GM18507 (cell line): ENCODE measurements at places on chromosomes 2 and 18.

DNA sequence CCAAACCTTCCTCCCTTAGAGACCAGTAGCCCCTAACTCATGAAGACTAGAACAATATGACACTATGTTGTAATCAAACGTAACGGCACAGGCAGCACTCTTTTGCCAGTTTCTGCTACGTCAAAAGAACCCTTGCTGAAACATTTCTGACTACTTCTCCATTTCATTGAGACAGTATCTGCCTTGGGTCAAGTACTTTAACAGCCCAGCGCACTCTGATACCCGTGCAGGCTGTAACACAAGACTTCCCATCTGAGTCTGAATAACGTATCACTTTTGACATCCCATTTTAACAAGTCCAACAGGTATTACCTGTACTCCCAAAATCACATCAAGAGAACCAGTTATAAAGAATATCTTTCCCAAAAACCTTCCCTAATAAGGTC, 38.4 kb downstream of the TBC1D8 start:
- no peak for DNase-seq

DNA sequence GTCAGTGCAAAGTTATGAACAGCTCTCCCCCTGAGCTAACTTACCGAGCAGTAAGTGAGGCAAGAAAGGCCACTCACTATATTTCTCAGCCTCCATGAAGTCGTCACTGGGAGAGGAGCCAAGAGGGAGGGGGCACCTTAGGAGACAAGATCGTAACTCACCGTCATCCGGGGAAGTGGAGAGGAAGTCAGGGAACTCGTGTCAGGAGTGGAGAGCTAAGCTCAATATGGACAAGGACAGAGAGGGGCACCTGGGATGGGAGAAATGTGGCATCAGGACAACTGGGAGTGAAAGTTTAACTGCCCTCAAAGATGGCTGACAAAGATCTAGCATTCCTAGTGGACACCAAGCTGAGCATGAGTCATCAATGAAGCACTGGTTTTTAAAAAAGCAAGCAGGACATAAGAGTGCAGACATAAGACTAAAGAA, 37.1 kb downstream of the BCL11A start:
- DNase-seq = no peak

DNA sequence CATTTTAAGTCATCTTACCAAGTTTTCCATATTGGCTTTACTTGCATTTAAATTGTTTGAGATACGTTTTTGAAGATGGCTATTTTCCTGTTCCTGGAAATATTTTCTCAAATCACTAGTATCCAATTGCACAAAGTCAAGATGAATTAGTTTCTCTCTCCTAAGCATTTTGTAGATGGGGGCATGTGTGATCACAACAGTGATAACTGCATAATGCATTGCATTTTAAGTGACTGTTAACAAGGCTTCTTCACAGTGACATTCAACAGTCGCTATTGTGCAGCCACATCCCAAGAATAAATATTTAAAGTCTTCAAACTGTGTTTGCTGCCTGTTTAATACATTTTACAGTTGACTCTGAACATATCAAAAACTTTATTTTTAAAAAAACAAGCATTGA, 694.2 kb upstream of the CDH7 start:
- no peak for DNase-seq

DNA sequence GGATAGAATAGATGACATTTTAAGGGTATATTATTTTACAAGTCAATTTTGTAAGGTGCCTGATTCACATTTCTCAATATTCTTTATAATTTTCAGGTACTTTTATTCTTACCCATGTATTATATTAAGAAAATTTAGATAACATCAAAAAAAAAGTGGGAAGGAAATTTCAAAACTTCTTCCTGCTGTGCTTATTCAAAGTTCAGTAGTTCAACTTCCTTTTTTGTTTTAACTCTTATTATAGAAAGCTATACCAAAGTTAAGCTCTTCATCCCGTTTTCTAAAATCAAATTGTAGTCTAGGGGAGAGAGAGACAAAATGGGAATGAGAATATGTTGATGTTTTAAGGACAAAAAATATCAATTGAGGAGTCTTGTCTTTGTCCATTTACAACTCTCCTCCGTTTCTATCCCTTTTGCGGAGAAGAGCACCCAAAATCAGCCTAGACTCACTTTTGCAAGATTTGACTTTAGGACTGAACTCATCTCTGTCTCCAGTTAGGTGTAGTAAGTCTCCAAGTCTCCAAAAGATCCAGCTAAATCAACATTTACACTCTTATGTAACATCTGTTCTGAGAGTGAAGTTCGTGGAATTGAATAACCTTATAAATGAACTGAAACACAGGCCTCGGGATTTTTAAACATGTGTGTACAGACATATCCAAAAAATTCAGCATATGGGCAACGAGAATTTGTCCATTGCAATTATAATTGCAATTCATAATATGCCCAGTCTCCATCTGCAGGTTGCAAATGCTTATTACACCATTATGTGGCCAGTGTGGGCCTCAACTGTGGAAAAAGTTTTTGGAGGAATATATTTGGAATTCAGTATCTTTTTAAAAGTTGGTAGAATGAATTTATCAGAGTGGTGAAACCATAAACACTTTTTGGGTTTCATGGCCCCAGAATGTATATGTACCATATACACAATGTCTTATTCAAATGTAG, 23.9 kb downstream of the FAM124B start:
- DNase-seq = no peak

- DNase-seq = no peak
Measured at GRCh38 chr2:132667706-132668105, 2.3 kb downstream of the LYPD1 start.

- DNase-seq = no peak
Measured at GRCh38 chr2:45545943-45546342, 65.1 kb downstream of the SRBD1 start.

DNA sequence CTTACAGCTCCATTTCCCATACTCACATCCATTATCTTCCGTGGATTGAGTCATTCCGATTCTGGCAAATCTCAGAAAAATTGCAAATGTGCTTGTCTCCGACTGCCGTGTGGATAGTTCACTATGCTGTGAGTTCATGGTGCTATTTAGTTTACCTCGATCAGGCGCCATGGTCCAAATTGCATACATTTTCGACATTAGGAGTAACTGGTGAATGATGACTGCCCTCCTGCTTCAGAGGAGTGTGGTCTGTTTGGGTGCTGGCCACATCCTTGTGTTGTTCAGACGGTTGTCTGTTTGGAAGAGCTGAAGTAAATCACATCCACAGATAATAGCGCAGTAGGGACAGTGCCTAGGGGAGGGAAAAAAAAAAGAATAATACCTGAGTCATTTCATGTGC, 439.5 kb downstream of the ZNF516 start:
- DNase-seq = no peak

- DNase-seq = no peak
Measured at GRCh38 chr18:26207937-26208336, 18.3 kb upstream of the TAF4B start.

- peak; percentile 18 for DNase-seq
Measured at GRCh38 chr18:519019-519879, 18.7 kb upstream of the COLEC12 start.

GRCh38 chr2:240893363-240893844, 2.6 kb downstream of the MAB21L4 start:
- DNase-seq = no peak

DNA sequence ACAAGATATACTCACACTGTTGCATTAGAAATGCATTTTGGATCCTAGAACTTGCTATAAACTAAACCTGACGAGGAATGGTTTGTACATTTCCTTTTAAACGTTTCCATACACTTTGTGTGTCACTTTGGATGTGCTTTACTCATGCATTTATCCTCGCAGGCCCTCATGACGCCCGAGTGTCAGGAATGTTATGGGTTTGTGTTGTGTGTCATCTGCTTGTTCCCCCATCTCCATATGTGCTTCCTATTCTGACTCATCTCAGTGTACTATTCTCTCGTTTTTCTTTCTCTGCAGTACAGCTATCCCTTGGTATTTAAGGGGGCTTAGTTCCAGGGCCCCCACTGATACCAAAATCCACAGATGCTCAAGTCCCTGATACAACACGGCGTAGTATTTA, 121.5 kb upstream of the RASGRP3 start:
- DNase-seq = no peak

GRCh38 chr2:16441431-16441830, 224.2 kb downstream of the CYRIA start:
- DNase-seq = no peak

DNA sequence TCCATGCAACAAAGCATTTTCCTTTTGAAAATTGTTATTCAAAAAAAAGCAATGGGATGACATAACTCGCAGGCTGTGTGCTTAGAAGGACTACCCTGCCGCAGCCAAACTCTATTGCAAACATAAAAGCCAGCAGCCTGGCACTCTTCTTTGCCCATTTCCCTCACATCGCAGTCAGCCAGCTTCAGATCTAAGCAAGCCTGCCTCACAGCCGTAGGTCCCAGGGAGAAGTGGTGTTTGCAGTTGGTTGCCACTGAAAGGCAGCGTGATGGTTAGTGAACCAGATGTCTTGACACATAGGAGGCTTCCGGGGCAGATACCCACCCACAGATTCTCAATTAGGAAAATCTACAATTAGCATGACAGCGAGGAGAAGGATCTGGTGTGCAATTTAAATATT, 655.2 kb downstream of the RNF144A start:
- no peak for DNase-seq

GRCh38 chr2:134362152-134362668, 108.3 kb downstream of the MGAT5 start:
- DNase-seq = no peak

GRCh38 chr2:180570864-180571263, 409.5 kb upstream of the UBE2E3 start:
- DNase-seq = no peak

DNA sequence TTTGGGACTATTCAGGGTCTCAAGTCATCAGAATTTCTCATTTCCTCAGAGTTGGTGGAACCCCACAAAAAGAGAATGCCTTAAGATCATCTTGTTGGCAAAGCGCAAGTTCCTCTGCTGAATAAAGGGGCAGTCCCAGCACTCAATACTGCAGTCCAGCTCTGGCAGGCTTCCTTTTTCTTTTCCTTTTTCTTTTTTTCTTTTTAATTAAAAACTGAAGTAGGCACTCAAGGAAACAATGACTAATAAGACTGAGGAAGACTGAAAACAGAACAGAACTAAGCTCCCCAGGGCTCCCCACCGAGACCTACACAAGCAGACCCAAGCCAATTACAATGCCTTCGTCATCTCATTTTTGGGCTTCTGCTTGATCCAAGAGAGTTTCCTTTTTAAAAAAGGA, 82.0 kb downstream of the STK39 start:
- DNase-seq = no peak

DNA sequence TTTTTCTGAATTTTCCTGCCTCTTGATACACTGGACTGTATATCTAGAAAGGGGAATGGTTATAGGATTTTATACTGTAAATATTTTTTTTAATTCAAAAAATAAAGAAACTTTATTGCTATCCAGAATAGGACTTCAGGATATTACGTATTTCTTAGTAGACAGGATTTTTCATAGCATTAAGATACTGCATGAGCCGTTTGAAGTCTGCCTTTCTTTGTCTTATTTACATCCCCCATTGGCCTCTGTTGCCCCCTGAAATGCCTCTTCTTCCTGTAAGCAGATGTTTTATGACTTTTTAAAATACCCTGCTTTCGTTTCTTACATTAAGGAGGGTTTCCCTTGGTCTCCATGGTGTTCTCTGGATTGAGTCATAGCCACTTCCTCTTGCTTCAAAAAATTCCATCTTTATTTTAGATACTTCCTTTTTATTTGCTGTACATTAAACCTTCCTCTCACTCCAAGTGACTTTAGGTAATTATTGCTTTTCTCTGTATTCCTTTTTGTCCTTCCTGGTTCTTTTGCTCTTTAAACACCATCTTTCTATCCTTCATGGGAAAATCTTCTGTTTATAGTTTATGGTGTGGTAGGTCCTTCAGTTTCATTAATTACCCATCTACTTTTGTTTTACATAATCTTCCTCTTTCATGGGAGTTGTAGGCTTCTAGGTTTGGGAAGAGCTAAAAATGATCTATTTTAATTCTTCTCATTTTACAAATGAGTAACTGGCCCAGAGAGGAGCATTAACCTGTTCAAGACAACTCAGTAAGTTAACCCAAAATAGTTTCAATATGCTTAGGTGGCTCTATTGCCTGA, 72.6 kb downstream of the ZNF532 start:
- no peak for DNase-seq

DNA sequence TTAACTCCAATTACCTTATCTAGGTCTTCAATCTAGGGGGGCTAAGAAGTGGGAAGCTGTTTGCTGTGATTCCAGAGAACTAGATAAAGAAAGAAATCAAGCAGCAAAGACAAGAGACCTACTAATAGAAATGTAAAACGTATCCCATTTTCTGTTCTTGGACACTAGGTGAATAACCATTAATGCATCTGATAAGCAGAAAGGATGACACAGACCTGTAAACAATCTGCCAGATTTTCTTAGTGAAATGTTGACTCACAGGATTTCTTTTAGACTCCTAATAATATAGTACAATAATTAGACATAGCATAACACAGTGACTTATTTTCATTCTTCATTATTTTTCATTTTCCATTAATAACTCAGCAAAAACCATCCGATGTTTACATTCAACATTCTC, 1.3 kb downstream of the WDR35 start:
- DNase-seq = no peak

DNA sequence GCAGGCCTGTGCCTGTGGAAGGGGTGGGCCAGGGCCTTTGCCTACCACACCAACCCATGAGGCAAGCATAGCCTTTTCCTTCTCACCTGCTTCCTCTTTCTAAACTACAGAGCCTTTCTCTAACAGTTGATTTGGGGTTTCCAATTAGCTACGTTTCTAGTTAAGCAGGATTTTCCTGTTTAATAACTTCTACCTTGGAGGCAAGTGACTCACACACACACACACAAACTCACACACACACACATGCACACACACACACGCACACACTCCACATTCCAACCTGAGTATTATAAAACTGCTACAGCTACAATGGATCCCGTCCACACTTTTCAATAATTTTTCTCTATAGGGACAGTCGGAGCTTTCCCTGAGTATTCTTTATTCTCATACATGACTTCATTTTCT, 84.9 kb downstream of the SOX11 start:
- DNase-seq = no peak

GRCh38 chr2:53130441-53130943, 637.1 kb upstream of the CHAC2 start:
- no peak for DNase-seq

GRCh38 chr2:209162129-209162528, 261.7 kb upstream of the MAP2 start:
- no peak for DNase-seq

DNA sequence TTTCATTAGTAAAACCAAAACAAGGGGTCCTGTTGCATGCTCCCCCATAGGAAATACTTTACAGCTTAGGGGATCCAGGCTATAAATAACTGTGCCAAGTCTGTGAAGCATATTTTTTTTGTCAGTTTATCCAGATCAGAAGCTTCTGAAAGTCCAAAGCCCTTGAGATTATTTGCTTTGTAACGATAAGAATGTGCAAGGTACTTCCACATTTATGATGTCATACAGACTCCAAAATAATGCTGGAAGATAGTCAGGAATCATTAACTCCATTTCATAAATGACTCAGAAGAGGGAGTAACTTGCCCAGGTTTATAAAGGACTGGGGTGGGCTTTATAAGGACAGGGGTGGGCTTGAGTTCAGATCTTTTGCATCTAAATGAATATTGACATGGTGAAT, 29.3 kb downstream of the RDH14 start:
- DNase-seq = no peak

- DNase-seq = no peak
Measured at GRCh38 chr2:157874997-157875640, 1.0 kb downstream of the ACVR1 start.

- no peak for DNase-seq
Measured at GRCh38 chr2:37802899-37803379, 122.1 kb upstream of the RMDN2 start.

GRCh38 chr18:46283268-46283667, 179.1 kb downstream of the HAUS1 start:
- no peak for DNase-seq

- DNase-seq = peak; percentile 25
Measured at GRCh38 chr2:36246320-36246990, 109.1 kb upstream of the CRIM1 start.
